ENCODE measurements at places on chromosomes 16 and 17.

DNA sequence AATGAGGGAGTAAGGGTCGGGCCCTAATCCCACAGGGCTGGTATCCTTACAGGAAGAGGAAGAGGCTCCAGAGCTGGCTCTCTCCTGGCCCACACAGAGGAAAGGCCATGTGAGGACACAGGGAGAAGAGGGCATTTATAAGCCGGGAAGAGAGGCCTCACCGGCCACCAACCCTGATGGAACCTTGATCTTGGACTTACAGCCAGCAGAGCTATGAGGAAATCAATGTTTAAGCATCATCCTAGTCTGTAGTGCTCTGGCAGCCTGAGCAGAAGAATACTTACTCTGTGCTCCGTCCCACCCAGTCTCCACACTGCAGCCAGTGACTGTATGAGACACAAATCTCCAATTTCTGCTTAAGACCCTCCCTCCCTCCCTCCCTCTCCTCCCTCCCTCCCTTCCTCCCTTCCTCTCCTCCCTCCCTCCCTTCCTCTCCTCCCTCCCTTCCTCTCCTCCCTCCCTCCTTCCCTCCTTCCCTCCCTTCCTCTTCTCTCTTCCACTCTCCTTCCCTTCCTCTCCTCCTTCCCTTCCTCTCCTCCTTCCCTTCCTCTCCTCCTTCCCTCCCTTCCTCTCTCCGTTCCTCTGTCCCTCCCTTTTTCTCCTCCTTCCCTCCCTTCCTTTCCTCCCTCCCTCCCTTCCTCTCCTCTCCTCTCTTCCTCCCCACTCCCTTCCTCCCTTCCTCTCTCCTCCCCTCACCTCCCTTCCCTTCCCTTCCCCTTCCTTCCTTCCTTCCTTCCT, 8.9 kb upstream of the TMEM220 start:
- DNase-seq, result no peak

- DNase-seq, result peak; percentile 38
Observed at GRCh38 chr17:36921095-36921851, 16.0 kb upstream of the LHX1 start.

- DNase-seq, result no peak
Observed at GRCh38 chr16:79994418-79994817, 393.9 kb upstream of the MAF start.

DNA sequence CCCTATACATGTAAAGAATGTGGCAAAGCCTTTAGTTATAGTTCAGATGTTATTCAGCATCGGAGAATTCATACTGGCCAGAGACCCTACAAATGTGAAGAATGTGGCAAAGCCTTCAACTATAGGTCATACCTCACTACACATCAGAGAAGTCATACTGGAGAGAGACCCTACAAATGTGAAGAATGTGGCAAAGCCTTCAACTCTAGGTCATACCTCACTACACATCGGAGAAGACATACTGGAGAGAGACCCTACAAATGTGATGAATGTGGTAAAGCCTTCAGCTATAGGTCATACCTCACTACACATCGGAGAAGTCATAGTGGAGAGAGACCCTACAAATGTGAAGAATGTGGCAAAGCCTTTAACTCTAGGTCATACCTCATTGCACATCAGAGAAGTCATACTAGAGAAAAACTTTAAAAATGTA, 42.5 kb downstream of the ZNF267 start:
- DNase-seq, result no peak

GRCh38 chr17:42000413-42001133, 16.7 kb downstream of the DNAJC7 start:
- DNase-seq, result no peak

GRCh38 chr16:48500981-48501380, 109.0 kb downstream of the N4BP1 start:
- DNase-seq, result no peak

Measured in stimulated activated CD8-positive, alpha-beta memory T cell treated with anti-CD3 and anti-CD28 coated beads, Interleukin-4, amount 100 ng/mL, for 4 hours (primary cell).